Type B pancreatic cell (in vitro differentiated cells): ENCODE measurements at places on chromosomes 5 and 9.

GRCh38 chr9:105044518-105044917 is 116.6 kb upstream of the ABCA1 start:
- DNase-seq, result no peak

GRCh38 chr5:107248066-107248695 is 422.6 kb downstream of the EFNA5 start:
- DNase-seq, result no peak

DNA sequence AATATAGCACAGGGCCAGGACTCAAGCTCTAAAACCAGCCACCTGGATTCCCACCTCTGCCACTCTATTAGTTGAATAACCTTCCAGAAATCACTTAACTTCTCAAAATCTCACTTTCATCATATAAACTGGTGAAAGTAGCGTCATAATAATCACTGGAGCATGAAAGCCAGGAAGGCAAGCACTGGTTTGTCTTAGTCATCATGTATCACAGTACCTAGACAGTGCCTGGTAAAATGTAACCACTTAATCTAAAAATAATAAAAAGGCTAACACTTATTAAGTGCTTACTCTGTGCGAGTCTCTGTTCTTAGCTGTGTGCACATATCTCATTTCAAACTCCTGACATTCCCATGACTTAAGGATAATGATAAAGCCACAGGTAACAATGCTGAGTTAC is 109.4 kb downstream of the ASTN2 start:
- DNase-seq, result no peak

DNA sequence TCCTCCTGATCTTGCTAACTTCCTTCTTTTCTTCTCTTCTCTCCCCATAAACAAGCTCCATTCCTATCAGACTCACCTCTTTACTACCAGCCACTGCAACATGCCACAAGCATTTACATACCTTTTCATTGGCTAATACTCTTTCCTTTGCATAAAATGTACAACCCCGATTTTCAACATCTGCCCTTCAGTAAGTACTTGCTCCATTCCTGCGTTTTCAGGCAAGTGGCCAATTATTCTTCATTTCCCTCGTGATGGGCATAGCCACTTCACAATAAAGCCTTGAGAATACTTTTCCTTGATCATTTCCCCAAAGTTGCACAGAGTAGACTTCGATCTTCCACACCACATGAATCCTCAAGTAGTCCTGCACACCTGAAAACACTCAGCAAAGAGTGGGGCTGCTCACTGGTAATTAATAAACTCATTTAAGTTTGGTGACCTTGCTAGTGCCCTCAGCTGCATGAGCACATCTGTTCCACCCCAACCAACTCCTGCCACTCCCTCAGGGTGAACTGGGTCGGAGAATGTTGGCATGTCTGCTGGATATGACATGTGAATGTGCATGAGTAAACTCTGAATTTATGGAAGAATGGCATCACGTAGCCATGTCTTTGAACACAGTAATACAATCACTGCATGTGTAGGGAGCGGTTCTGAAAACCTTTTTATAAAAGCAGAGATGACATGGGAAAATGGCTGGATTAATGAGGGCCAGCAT is 535.8 kb downstream of the SEMA5A start:
- DNase-seq, result no peak

GRCh38 chr9:115674091-115674490 is 479.5 kb upstream of the PAPPA start:
- no peak for DNase-seq
